Nephron progenitor cell (in vitro differentiated cells): ENCODE measurements at places on chromosomes 7 and 10.
A peak's percentile ranks its signal among the peaks of the same experiment; 100 is the strongest.

GRCh38 chr10:786633-787474 lies 97.4 kb upstream of the DIP2C start:
- no peaks in the 10 kb centered on the region for H3K36me3 ChIP-seq
- H3K4me3 ChIP-seq = no peak overlapping the region
- H3K27me3 ChIP-seq = peaks cover 24% of the 10 kb centered on the region
- H3K27ac ChIP-seq = peak overlapping the region; percentile 89

DNA sequence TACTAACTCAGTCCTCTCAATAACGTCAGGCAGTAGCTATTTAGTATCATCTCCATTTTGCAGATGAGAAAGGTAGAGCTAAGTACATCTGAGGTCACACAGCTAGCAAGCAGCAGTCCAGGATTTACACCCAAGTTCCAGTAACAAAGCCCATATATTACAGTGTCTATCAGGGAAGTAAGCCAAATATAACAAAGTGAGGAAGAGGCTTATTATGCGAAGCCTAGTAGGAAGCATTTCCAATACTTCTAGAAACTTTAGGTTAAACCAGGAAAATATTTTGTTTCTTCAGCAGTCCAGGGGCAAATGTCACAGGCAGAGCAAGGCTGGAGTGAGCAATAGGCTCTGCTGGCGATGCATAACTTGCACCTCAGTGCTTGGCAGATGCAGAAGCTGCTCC lies 53.9 kb downstream of the NOC3L start:
- H3K36me3 ChIP-seq = no peaks in the 10 kb centered on the region
- H3K27ac ChIP-seq = no peak overlapping the region
- no peak overlapping the region for H3K4me3 ChIP-seq
- DNase-seq = no peak
- peaks cover 4% of the 10 kb centered on the region for H3K27me3 ChIP-seq

DNA sequence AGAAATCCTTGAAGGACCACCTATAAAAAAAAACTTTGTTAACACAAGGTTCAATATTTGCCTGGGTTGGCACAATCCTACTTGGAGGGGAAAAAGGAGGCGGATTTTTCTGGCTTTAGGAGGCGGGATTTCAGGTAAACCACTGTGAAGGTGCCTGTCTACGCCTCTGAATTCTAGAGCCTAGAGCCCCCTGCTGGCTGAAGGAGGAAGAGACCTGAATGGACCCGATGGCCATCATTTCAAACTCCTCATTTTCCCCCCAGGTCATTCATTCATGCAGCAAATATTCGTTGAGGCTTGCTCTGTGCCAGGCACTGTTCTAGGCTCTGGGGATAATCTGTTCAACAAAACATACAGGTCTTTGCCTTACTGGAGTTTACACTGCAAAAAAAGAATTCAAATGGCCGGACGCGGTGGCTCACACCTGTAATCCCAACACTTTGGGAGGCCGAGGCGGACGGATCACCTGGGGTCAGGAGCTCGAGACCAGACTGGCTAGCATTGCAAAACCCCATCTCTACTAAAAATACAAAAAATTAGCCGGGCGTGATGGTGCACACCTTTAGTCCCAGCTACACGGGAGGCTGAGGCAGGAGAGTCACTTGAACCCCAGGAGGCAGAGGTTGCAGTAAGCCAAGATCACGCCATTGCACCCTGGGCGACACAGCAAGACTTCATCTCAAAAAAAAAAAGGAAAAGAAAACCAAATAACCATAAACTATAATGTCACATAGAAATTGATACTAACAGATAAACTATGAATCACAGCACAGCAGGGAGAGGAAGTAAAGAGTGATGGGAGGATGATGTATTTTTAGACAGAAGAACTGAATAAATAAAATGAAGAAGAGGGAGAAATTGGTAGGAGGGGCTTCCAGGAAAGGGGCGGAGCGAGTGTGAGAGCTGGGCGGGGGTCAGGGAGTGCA lies 90.1 kb upstream of the NFE2L3 start:
- H3K4me3 ChIP-seq = no peak overlapping the region
- no peaks in the 10 kb centered on the region for H3K36me3 ChIP-seq
- no peak overlapping the region for H3K27ac ChIP-seq
- peak; percentile 80 for DNase-seq
- H3K4me1 ChIP-seq = peaks cover 17% of the 10 kb centered on the region
- peaks cover 16% of the 10 kb centered on the region for H3K27me3 ChIP-seq

GRCh38 chr10:99996671-99997648 lies 12.8 kb downstream of the DNMBP start:
- H3K4me1 ChIP-seq = peaks cover 45% of the 10 kb centered on the region
- H3K36me3 ChIP-seq = peaks cover 9% of the 10 kb centered on the region
- H3K27me3 ChIP-seq = no peaks in the 10 kb centered on the region
- peak overlapping the region; percentile 67 for H3K27ac ChIP-seq
- no peak overlapping the region for H3K4me3 ChIP-seq

GRCh38 chr10:133156674-133157579 lies 3.1 kb upstream of the KNDC1 start:
- H3K4me3 ChIP-seq = no peak overlapping the region
- H3K27me3 ChIP-seq = peaks cover 35% of the 10 kb centered on the region
- DNase-seq = no peak
- no peak overlapping the region for H3K27ac ChIP-seq
- H3K4me1 ChIP-seq = peaks cover 5% of the 10 kb centered on the region

DNA sequence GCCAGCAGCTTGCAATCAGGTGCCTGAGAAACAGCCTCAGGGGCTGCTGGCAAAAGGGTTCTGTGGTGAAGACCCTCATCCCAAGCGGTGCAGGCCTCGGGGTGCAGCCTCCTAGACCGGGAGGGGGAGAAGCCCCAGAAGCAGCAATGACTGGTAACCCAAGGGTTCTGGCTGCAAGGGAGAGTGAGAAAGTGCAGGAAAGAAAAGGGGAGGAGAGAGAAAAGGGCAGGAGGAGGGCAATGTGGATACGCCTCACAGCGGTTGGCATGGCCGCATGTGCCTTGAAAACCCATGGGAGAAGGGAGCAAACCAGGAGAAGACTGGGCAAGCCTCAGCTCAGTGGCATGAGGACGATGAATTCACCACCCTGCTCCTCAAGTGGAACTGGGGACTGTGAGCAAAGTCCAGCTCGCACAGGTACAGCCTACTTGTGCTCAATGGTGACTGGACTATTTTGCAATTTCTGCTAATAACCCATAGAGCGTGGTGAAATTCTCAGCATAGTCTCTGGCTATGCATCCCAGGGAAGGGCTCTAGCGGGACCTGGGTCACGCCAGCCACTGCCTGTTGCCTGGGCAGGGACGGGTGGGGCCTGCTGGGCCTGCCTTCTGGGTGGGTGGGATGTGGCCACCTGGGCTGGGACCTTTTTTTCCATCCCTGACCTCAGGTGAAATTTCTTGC lies 6.2 kb downstream of the CLRN3 start:
- H3K4me3 ChIP-seq = no peak overlapping the region
- H3K4me1 ChIP-seq = no peaks in the 10 kb centered on the region
- H3K27me3 ChIP-seq = peaks cover 34% of the 10 kb centered on the region
- DNase-seq = no peak
- H3K36me3 ChIP-seq = no peaks in the 10 kb centered on the region
- no peak overlapping the region for H3K27ac ChIP-seq

- H3K4me3 ChIP-seq = no peak overlapping the region
- H3K4me1 ChIP-seq = peaks cover 95% of the 10 kb centered on the region
- no peak overlapping the region for H3K27ac ChIP-seq
- peaks cover 8% of the 10 kb centered on the region for H3K27me3 ChIP-seq
Observed at GRCh38 chr7:70571403-70571934, 560.5 kb upstream of the GALNT17 start.

- no peak for DNase-seq
- no peak overlapping the region for H3K27ac ChIP-seq
- no peaks in the 10 kb centered on the region for H3K36me3 ChIP-seq
- no peaks in the 10 kb centered on the region for H3K4me1 ChIP-seq
Observed at GRCh38 chr7:104629408-104629807, 301.0 kb downstream of the LHFPL3 start.

- H3K4me1 ChIP-seq = peaks cover 51% of the 10 kb centered on the region
- no peak overlapping the region for H3K27ac ChIP-seq
- no peak overlapping the region for H3K4me3 ChIP-seq
- DNase-seq = no peak
- no peaks in the 10 kb centered on the region for H3K27me3 ChIP-seq
- peaks cover 4% of the 10 kb centered on the region for H3K36me3 ChIP-seq
Observed at GRCh38 chr10:22623633-22624253, 90.6 kb downstream of the PIP4K2A start.

DNA sequence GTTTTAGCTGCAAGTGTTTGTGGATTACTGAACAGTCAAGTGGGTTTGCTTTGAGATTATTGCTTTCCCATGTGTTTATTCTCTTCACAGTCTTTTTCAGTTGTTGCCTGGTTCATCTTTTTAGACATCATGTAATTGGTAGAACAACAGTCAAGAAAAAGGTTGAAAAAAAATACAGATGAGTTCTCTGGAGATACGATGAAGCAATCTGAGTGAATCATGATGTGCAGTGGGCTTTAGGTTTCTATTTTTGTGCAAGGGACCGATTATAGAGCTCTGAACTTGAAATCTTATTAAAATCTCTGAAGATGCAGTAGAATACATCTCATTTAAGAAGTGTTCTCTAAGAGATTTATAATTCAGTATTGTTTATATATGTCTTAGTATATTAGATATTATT lies 145.7 kb downstream of the SDK1 start:
- H3K4me1 ChIP-seq = no peaks in the 10 kb centered on the region
- no peak overlapping the region for H3K27ac ChIP-seq
- no peaks in the 10 kb centered on the region for H3K27me3 ChIP-seq
- peaks cover 8% of the 10 kb centered on the region for H3K36me3 ChIP-seq
- no peak overlapping the region for H3K4me3 ChIP-seq
- no peak for DNase-seq

GRCh38 chr10:91006752-91007346 lies 86.0 kb upstream of the ANKRD1 start:
- DNase-seq = no peak
- peaks cover 15% of the 10 kb centered on the region for H3K4me1 ChIP-seq
- H3K27ac ChIP-seq = no peak overlapping the region
- no peak overlapping the region for H3K4me3 ChIP-seq
- H3K27me3 ChIP-seq = peaks cover 2% of the 10 kb centered on the region

- H3K27ac ChIP-seq = no peak overlapping the region
- DNase-seq = no peak
- H3K36me3 ChIP-seq = no peaks in the 10 kb centered on the region
- H3K27me3 ChIP-seq = peaks cover 13% of the 10 kb centered on the region
Observed at GRCh38 chr7:3134745-3135144, 91.1 kb upstream of the CARD11 start.

- H3K36me3 ChIP-seq = peaks cover 69% of the 10 kb centered on the region
- no peaks in the 10 kb centered on the region for H3K27me3 ChIP-seq
- no peaks in the 10 kb centered on the region for H3K4me1 ChIP-seq
- DNase-seq = peak; percentile 82
- no peak overlapping the region for H3K4me3 ChIP-seq
Observed at GRCh38 chr7:786472-787255, 45.6 kb upstream of the SUN1 start.

DNA sequence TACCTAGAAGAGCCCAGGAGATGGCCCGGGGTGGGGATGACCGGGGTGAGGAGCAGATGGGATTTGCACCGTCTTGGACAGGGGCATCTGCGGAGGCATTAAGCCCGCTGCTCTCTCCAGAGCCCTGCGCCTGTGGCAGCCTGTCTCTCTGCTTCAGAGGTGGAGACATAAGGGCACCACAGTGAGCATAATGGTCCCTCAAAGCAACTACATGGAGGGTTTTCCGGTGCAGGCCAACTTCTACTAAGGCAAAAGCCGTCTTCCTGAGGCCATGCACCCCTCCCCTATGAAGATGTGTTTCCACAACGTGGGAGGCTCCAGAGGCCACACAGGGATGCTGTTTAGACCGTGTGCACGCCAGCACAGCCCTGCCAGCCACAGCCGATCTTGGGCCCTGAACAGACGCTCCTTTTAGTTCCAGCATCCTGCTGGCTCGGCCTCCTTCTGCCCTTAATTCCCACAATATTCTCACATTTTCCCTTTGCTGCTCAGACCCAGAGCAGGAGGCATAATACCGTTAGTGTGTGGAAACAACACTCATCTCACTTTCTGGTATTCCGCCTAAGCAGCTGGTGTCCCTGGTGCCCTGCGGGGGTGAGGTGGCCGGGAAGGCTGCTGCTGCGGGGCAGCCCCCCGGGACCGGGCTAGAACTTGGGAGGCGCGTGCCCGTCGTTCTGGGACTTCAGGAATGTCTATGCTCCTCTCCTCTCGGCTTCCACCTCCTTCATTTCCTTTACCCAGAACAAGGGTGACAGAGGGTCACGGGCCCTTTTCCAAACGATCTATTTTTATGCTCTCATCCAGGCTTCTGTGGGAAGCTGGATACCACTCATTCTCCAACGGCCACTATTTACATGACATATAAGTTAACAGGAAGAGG lies 266.9 kb downstream of the TNS3 start:
- peaks cover 54% of the 10 kb centered on the region for H3K36me3 ChIP-seq
- H3K4me1 ChIP-seq = peaks cover 56% of the 10 kb centered on the region
- peak overlapping the region; percentile 95 for H3K27ac ChIP-seq
- DNase-seq = peak; percentile 29
- H3K27me3 ChIP-seq = no peaks in the 10 kb centered on the region
- peak overlapping the region; percentile 58 for H3K4me3 ChIP-seq
